Sigmoid colon (tissue), 7 donors: ENCODE measurements at places on chromosomes 7 and 10.

DNA sequence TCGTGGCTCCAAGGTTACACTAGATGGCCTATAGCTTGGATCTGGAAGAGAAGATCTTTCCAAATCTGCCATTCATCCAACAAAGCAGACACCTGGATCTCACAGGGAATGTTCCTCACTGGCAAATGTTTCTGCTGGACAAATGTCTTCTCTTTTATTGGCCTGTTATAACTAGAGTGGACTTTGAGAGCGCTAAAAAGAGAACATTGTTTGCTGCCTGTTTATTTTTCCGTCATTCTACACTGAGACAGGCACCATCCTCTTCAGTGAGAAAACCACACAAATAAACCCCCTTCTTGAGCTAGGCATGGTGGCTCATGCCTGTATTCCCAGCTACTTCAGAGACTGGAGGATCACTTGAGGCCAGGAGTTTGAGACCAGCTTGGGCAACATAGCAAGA is 206.9 kb downstream of the CREB5 start:
- no peak for DNase-seq

- no peak for DNase-seq
These were observed 165.4 kb upstream of the RNF32 start for GRCh38 chr7:156475179-156475578.

DNA sequence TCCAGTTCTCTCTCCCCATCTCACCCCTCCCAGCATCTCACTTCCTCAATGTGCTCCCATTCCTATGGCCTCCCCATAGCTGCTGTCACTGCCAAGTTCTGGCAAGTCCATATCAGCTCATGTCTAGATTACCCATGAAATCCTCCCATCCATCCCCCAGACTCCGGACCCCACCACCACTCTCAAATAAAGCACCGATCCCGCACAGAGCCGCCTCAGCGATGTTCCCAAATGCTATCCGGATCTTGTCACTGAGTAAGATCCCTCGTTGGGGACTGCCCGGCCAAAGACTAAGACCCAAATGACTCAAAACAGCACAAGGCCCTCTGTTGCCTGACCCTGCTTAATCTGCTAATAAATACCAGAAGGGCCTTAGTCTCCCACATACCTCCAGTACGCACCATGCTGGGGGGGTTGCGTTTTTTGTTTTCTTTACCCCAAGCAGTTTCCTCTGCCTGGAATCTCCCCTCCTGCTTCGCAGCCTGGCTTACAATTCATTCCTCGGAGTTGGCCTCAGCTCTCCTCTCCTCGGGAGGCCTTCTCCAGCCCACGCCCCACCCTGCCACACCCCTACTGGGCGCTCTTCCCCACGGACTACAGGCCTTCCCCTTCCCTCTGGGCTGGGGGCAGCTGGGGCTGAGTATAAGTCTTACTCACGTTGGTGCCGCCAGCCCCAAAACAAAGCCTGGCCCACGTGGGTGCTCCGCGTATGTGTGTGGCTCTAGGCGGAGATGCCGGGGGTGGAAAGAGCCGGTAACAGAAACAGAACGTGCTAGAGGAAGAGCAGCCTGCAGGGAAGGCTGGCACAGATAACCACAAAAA is 1.8 kb upstream of the DUSP5 start:
- peak; percentile 76 for DNase-seq

GRCh38 chr7:134562136-134562535 is 13.2 kb downstream of the AKR1B15 start:
- no peak for DNase-seq

DNA sequence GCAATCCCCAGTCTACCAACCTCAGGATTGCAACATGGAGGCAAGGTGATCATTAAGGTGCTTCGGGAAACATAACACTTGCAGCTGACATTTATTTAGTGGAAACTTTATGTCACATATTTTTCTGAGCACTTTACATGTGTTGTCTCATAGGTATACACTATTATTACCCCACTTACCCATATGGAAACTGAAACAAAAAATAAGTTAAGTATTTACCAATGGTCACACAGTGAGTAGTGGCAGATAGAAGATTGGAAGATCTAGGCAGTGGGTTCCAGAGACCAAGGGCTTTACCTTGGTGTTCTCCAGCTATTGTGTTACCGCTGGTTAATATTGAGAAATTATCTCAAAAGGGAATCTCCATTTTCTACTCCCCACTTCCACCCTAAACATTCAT is 1279.1 kb upstream of the SORCS1 start:
- DNase-seq, result no peak

GRCh38 chr7:7970531-7971307 is 2.1 kb downstream of the GLCCI1 start:
- DNase-seq, result no peak

- no peak for DNase-seq
These were observed 191.0 kb downstream of the CAMK1D start for GRCh38 chr10:12540341-12540781.

- no peak for DNase-seq
These were observed 17.2 kb downstream of the STX1A start for GRCh38 chr7:73702226-73702625.

DNA sequence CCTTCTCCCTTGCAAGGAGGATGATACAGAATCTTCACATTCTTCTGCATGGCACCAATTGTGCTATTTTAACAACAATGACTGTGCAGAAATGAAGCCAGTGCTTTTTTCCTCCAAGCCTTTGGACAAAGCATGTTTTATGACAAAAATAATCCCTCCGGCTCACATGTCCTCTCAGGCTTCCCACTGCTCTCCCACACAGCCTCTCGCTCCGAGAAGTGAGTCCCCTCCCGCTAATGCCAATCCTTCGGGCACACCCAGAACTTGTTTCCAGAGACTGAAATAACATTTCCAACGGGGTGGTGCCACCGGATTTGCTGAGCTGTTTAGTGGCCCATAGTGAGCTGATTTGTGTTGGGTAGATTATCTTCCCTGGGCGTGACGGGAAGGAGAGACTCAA is 35.8 kb downstream of the RBM17 start:
- peak; percentile 77 for DNase-seq

DNA sequence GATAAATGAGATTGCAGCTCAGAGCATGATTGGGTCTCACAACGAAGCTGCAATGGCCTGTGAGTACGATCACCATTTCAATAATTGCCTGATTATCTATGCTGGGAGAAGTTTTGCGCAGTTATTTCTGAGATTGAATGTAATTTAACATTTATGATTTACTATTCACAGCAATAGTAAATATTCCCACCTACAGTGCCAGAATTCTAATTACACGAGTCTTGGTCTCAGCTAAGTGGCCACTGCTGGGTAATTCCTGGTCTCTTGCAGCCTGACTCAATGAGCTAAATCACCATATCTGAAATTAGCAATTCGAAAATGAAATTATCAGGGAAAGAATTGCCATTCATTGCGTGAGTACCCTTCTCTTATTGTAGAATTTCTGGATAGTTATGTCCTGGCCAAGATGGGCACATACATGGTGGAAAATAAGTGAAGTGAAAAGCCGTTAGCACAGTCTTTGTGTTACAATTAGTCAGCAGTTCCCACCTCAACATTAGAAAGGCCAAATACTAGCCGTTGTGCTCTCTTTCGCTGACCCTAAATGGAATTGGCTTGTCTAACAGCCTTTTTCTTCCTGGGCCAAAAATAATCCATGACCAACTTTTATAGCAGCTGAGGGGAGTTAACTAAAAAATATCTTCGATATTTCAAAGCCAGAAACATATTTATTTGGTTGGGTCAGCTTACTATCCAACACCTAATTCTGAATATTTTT is 681.0 kb upstream of the C7orf33 start:
- DNase-seq, result no peak

DNA sequence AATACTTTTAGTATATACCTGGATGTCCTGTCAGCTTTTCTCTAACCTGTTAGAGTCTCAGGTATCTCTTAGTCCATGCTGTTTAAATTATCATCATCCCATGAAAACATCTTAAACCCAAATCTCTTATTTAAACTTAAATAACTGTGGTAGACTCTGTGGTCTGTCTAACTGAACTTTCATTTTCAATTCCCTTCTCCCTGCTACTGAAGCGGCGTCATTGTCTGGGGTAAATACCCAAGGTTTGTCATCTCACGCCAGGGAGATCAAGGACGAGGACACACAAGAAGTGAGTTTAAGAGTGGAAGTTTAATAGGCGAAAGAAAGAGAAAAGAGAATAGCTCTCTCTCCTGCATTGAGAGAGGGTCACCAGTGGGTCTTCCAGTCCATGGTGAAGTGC is 804.4 kb upstream of the CELF2 start:
- no peak for DNase-seq

GRCh38 chr7:105209870-105210269 is 178.9 kb downstream of the SRPK2 start:
- no peak for DNase-seq

DNA sequence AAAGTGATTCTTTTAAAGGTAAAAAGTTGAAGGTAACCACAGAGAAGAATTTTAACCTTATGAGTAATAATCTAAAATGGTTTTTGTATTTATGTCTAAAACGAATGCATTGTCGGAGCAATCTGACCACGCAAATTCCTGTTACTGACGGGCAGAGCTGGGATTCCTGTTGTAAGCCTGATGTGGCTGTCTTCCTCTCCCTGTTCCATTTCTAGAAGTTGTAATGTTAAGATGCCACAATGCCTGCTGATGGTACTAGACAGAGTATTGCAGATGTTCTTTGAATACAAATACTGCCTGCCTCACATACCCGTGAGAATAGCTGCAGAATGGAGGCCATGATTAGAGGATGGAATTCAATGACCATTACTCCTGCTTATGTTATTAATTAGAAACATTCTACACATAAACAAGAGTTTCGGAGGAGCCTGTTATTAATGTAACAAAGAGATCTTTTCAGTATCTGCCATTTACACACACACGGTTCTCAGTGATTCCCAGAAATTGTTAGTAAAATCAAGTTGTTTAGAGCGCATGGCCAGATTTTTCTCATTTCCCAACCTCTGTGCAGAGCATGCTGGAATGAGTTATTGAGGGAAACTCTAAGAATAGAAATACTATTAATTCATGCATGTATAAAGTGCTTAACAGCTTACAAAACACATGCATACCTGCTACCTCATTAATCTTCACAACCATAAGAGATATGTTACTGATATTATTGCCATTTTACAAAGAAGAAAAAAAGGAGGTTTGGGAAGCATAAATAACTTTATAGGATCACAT is 196.8 kb downstream of the PTN start:
- no peak for DNase-seq

GRCh38 chr7:2825559-2826227 is 18.4 kb downstream of the GNA12 start:
- DNase-seq, result no peak

- no peak for DNase-seq
These were observed 56.4 kb downstream of the KIF5B start for GRCh38 chr10:31999836-32000235.

DNA sequence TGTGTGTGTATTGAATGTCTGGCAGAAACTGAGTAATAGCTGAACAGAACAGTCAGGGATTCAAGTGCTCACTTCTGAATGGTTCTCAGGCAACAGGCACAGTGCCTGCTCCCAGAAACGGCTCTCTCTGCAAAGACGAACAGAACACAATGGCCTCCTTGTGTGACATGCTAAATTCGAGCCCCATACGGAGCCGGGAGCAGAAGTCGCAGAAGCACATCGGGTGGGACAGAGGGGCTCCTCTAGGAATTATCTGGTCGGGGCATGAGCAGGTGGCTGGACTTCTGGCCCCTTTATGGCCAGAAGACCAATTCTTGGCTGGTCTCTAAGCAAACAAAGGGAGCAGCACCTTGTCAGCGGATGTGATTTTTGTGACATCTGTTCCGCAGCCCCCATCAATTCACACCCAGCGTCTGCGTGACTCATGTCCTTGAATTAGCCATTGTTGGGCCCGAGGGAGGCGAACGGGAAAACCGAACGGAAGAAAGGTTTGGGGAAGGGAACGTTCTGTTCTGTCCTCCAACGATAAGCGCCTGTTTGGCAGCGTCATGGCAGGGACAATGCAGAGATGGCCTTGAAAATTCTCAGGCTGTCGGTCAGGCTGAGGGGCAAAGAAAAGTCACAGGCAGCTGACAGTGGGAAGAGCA is 47.3 kb upstream of the NPTX2 start:
- peak; percentile 76 for DNase-seq

- DNase-seq, result no peak
These were observed 1.7 kb upstream of the STN1 start for GRCh38 chr10:103919648-103920025.

DNA sequence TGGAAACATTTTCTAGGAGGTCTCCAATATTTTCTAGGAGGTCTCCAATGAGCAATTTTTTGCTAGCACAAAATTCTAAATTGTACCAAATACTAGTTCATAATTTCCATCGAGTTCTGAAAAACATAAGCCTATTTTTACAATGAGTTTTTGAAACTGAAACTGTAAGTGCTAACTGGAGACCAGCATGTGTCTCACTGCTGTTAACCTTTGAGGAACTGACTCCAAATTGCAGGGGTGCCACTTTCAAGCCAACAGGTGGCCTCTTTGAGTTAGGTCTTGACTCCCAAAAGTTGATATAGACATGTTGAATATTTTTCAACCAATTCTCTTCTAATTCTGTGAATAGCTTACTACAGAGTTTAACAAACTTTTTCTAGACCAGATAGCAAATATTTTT is 58.8 kb downstream of the CAV1 start:
- DNase-seq, result no peak

DNA sequence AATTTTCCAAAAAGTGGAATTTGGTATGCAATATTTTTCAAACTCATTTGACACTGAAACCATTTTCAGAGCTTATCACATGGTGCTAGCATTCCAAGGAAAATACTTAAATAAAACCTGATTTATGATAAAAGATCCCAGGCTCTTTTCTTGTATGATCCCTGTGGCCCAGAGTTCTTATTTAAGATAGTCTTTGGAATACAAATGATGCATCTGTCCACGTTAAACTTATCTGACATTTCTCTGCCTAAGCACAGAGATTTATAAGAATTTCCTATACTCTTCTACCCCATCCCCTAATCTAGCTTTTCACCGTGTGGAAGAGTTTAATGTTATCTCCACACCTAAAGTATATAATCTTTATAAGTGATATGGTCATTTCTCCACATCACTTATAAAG is 66.2 kb downstream of the AHR start:
- DNase-seq, result no peak

DNA sequence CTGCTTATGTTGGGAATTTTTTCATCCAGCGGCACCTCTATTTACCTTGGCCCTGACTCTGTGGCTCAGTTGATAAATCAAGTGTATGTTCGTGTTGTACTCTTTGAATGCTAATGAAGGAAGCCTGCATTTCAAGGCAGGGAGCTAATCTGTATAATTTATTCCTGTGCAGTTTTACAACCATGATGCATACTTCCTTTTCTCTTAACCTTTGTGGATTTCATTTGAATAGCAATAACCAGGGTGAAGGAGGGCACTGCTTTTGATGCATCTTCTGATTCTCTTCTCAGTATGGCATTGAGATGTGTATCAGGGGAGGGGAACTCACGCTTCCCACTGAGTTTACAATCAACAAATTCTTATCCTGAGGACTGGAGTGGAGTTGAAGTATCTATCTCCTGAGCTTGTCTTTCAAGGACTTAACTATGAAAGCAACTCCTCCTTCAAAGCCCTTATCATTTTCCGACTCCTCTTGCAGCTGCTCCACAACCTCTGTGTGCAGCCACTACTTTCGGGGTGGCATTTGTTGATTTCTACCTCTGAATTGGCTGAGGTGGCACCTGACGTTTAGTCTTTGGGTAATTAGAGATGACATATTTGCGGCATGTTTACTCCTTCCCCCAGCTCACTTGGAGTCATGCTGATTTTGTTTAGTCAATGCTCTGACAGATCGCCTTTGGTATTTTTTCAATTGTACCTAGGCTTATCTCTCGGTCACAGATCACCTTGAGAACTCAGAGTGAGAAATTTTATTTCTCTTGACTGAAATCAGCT is 275.2 kb downstream of the PHTF2 start:
- no peak for DNase-seq

- DNase-seq, result peak; percentile 2
These were observed 13.1 kb downstream of the DDC start for GRCh38 chr7:50552139-50552538.

GRCh38 chr10:71744897-71745663 is 25.5 kb upstream of the C10orf105 start:
- DNase-seq, result no peak
